ENCODE measurements at places on chromosomes 3 and 15.

DNA sequence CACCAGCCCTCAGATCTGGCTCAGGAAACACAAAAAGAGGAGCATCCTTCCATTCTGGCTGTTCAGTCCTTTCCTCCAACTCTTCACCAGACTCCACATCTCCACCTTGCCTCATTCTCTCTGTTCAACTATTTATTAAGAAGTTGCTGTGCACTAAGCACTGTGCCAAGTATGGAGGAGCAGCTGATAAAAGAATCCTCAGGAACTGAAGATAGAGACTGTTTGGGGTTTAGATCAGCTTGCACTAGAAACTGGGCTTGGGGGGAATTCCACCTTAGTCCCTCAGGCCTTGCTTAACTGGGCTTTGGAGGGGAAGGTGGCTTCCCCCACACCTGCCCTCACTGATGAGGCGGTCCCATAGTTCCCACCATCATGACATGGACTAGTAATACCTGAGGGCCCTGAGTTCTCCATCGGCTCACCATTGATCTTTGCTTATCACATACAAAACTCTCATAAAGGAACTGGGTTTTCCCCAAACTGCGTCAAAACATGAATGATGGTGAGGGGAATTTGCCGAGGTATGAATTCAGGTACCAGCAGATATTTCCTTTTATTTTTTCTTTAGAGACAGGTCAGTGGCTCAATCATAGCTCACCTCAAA lies 1.7 kb upstream of the CCR8 start:
- no peak for DNase-seq

GRCh38 chr15:81887912-81888311 lies 157.9 kb downstream of the MEX3B start:
- DNase-seq = no peak

DNA sequence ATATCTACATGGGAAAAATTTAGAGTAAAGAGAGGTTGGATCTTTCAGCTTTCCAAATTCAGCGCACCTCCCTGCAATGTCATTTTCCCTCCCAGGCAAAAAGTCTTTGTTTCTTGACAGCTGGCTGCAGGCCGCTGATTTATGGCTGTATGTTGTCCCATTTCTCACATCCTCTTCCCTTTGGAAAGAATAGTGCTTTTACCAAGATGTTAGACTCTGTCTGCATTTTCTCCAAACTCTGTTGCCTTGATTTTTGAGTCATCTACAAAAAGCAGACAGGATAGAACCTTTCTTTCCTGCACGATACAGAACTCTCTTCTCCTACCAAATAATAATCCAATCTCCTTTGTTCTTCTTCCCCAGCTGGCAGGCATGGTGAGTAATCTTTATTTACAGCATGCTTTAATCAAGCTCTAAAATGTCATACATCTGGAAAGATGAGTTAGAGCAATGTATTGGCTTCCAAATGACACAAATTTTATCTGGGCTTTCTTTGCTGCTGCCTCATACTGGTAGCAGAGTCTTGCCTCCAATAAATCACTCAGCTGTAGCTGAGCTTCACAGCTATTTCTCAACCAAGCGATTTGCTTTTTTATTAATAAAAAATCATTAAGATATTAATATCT lies 101.9 kb downstream of the PIK3R4 start:
- DNase-seq = no peak

- DNase-seq = no peak
Observed at GRCh38 chr15:53713218-53713617, 46.2 kb downstream of the WDR72 start.

DNA sequence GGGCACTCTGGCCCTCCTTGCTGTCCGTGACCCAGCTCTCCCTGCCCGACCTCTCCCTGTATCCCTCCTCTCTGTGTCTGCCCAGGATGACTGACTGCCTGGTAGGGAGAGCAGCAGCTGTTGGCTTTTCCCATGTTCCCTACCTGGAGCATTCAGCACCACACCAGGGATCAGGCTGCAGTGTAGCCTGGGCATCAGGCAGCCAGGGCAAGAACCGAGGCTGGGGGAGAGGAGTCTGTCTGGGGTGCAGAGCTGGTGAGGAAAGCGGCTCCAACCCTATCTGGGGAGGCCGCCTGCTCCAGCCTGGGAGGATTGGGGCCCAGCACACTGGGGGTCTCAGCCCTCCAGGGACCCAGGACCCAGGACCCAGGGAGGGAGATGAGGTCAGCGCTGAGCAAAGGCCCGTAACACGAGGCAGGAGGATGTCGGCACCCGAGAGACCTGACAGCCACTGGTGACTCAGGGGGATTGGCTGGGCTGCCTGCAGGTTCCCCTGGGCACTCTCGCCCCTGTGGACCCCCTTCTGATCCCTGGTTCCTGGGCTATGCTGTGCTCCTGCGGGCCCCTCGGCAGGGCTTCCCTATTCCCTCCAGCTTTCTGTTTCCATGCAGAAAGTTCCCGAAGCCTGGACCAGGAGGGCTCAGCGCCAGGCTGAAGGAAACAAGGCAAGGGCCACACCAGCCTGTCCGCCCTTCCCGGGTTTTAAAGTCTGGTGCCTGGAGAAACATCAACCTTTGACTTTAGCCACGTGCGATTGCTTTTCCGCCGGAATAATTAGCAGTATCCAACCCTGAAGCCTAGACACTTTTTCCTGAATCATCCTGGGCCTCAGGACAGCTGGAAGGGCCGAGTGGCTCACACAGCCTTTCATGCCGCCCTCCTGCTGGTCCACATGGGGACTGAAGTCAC lies 128.2 kb upstream of the MEF2A start:
- no peak for DNase-seq

- DNase-seq = peak; percentile 25
Observed at GRCh38 chr3:77780278-77780996, 740.5 kb downstream of the ROBO2 start.

GRCh38 chr15:98785431-98785806 lies 137.1 kb downstream of the IGF1R start:
- no peak for DNase-seq

- no peak for DNase-seq
Observed at GRCh38 chr3:48595075-48595525, at the start of gene COL7A1. Gene COL7A1 (minus strand): TSS chr3:48595329. CDS start chr3:48595159, 170 bp downstream.

GRCh38 chr3:79170021-79170420 lies 597.8 kb downstream of the ROBO1 start:
- DNase-seq = no peak

Data from NCI-H526 treated with DMSO at 0.1 percent for 48 hours (cell line).